ENCODE measurements at places on chromosomes 7 and 10. TPM values are rescaled to one million over a fixed set of nuclear protein-coding genes. Genes with fewer than 3 reads are reported as not detected.

GRCh38 chr7:137882806-137883205 lies 36.0 kb upstream of the DGKI start:
- no peak for DNase-seq

DNA sequence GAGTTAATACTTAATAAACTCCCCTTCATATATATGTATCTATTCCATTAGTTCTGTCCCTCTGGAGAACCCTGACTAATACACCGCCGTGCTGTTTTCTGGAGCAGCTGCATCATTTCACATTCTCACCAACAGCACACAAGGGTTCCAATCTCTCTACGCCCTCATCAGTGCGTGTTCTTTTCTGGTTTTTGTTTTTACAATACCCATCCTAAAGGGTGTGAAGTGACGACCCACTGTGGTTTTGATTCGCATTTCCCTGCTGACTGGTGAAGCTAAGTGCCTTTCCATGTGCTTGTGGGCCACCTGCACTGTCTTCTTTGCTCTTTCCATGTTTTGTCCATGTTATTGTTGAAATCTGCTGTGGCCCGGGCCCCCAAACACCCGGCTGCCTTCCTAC lies 11.0 kb upstream of the INSIG1 start:
- DNase-seq: no peak

DNA sequence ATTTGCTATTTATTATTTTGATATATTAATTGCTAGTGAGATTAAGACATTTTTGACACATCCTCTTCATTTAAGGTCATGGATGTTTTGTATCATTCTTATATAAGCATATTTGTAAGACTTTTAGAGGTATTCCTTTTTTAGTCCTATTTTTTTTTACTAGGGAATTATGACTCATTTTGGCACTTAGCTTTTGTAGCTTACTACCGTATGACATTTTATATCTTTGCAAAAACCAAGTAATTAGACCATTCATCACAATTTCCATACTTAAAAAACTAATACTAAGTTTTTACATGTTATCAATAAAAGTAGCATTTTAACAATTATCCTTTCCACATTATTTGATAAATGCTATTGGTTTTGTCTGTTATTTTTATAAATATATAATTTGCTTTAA lies 41.6 kb downstream of the BMPR1A start:
- DNase-seq: no peak

DNA sequence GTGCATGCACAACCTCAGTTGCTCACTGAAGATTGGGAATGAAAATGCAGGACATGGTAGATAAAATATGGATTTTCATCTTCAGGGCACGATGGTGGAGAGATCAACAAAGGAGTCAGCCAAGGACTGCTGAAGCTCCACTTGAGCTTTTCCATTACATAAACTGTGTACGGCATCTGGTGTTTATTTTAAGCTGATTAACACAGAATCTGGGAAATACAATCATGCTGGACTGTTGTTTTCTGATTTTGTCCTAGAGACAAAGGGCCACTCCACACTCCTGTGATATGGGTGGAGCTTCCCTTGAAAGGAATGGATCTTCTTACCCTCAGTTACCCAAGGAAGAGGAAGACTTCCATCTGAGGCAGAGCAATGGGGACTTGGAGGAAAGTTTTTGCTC lies 120.6 kb downstream of the SAMD9 start:
- DNase-seq: no peak

GRCh38 chr7:30935569-30935877 lies 23.9 kb downstream of the AQP1 start:
- DNase-seq: no peak

GRCh38 chr10:76403912-76404311 lies 972.5 kb downstream of the LRMDA start:
- DNase-seq: no peak

- no peak for DNase-seq
Observed at GRCh38 chr10:23362879-23363792, 18.5 kb upstream of the C10orf67 start.

DNA sequence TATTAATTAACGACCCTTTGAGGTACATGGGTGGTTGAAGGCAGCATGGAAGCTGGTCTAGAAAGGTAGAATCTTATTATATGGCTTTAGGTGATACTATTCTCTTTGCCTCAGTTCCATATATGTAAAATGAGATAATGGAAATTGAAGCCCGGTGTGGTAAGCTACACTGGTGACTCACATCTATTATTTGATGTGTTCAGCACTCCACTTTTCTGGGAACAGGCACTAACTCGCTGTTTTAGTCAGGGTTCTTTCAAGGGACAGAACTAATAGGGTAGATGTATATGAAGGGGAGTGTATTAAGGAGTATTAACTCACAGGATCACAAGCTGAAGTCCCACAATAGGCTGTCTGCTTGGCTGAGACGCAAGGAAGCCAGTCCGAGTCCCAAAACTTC lies 4.4 kb upstream of the TRUB1 start:
- no peak for DNase-seq

GRCh38 chr10:61554925-61555324 lies 101.7 kb upstream of the TMEM26 start:
- no peak for DNase-seq

- DNase-seq: no peak
Observed at GRCh38 chr7:104395162-104395561, 66.8 kb downstream of the LHFPL3 start.

The SCIN gene
- 0.74 TPM for total RNA-seq

The C10orf53 gene
- not detected for total RNA-seq

The CCDC71L gene
- 52.5 TPM for total RNA-seq

The PLPP4 gene
- 2.5 TPM for total RNA-seq

The GDF2 gene
- not detected for total RNA-seq
